ENCODE measurements at places on chromosomes 5 and 9.

- no peak for DNase-seq
These were observed 1.2 kb upstream of the GARIN3 start for GRCh38 chr5:157167214-157167621.

GRCh38 chr9:7935681-7936080, 136.1 kb upstream of the DMAC1 start:
- DNase-seq, result no peak

DNA sequence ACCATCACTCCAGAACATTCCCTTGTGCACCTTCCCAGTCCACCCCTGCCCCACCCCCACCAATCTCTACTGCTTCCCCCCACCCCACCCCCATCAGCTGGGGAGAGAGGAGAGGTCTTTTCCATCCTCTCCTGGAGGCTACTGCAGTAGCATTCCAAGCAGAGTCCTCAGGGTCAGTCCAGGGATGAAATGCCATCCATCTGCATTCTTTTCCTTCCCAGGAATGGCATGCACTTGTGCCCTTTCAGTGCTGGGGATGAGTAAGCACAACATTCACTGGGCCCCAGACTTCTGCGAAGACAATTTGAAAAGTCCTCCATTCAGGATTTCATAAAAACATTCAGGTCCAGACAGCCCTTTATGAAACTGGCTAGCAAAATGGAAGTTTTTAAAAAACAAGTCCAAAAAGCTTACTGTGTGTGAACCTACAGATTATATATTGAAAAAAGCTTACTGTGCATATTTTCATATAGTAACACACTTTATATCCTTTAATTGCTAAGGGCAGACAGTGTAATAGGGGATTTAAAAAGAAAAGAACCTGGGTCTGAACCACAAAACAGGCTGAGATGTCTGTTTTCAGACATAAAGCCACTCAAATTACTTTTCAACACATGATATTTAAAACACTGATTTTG, 50.0 kb upstream of the GOLPH3 start:
- no peak for DNase-seq

DNA sequence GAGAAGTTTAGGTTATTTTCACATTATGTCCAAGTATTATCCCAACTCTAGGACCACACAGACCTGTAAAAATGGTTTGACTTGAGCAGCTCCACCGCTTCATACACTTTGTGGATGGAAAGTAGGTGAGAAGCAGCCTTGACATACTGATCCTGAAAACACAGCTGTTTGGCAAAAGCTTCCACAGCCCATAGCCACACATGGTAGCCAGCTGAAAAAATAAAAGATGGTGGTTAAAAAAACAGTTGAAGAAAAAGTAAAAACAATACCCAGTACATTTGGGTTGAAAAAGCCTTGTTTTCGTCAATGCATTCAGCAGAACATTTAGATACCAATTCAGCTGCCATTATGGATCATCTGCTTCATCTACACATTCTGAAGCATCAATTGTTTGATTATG, 36.7 kb downstream of the GEMIN5 start:
- DNase-seq, result no peak

- no peak for DNase-seq
These were observed 9.8 kb downstream of the SLC12A2 start for GRCh38 chr5:128093368-128093767.

- no peak for DNase-seq
These were observed 50.0 kb downstream of the RGS3 start for GRCh38 chr9:113513536-113513935.

DNA sequence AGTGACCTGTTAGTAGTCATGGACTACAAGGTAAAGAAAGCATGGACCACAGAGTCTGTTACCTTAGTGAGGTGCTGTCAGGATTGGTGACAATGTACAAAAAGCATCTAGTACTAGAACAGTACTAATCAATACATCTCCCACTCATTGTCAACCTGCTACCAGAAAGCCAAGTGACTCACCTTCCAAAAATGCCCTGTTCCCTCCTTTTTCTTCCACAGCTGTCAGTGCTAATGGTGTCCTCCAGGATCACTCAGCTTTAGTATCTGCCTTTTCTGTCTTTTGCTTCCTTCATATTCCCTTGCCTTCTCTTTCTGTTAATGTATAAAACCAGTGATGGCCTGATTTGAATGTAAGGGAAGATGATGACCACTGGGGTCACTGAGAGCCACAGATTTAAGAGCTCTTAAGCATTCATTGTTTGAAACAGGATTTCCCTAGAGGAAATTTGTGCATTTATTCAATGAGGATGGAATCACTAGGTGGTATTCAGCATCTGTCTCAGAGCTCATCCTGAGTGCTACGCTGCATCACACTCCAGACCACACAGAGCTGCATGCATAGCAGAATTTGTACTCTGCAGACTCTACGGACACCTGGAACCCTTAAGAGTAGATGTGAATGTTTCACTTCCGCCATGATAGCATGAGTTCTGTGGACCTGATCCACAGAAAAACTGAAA, 71.0 kb downstream of the SV2C start:
- no peak for DNase-seq

DNA sequence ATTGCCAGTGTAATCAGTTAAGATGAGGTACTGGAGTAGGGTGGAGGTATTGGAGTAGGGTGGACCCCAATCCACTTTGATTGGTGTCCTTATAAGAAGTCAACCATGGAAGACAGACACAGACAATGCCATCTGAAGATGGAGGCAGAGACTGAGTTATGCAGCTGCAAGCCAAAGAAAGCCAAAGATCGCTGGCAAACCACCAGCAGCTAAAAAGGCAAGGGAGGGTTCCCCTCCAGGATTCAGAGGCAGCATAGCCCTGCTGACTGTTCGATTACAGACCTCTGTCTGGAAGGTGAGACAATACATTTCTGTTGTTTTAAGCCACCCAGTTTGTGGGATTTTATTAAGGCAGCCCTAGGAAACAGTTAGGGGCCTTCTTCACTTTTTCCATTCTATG, 30.5 kb upstream of the CKMT2 start:
- no peak for DNase-seq

DNA sequence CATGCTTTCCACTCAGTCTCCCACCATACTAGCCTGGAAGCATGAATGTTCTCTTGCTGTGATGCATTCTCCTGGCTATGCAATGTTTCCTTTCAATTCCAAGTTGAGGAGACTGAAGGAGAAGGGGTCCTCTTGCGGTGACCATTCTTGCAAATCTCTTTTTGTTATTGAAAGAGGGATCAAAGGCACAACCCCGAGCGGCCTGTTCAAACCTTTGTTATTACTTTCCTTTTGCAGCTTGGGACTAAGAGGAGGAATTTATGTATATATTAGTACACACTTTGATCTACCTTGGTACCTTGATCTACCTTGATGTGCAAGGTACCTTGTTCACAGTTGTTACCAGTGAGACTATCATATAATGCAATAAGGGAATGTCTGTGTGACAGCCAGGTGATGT, 147.3 kb downstream of the KCTD16 start:
- no peak for DNase-seq

DNA sequence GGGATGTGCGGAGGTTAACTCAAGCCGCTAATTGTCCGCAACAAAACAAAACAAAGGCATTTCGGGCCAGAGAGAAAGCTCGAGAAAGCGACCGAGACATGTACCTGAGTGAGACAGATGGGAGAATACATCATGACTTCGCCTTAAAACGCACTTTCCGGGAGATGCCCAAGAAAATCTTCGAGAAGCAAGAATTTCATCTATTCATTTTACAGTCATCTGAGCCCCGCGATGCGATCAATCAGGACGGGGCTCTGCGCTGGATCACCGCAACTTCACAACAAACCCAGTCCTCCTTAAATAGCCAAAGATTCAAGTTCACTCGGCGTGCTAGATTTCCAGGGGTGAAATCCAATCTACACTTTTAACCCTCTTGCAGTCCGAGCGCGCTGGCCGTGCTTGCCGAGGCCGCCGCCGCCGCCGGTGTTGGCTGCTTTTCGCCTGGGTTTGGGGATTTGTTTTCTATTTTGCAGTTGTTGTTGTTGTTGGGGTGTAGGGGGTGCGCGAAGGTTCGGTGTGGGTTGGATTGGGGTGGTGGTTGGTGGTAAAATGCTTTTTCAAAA, 482 bp downstream of the NFIB start:
- DNase-seq, result no peak

- peak; percentile 1 for DNase-seq
These were observed at the start of gene VLDLR for GRCh38 chr9:2621722-2622460. TSS of gene VLDLR (plus strand) at chr9:2621787. CDS start at chr9:2622190, 403 bp downstream.

DNA sequence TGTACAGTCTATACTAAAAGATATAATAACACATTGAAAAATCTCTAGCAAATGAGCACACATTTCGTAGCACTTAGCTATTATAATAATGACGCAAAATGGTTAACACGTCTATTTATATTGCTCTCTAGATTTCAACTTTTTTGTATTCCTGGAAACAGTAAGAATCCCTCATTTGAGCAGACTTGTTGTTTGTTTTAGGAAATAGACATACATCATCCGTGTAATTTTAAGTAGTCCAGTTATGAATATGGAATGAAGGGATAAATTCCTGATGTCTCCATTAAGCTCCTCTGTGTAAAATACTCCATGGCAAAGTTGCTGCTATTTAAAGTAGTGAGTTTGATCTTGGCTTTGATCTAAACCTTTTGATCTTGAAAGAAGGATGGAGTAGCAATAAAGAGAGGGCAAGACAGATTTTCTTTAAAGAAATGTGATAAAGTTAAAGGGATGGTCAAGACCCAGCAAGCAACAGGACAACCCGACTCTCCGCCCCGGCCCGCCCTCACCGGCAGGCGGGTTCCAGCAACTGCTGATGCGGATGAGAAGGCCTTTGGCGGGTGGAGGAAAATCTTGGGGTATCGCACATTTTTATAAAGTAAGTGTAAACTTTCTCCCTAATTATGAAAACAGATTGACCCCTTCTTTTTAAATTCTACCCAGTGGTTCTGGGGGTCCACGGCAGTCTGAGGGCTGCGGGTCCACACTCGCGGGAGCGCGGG, 277.4 kb downstream of the AOPEP start:
- no peak for DNase-seq

DNA sequence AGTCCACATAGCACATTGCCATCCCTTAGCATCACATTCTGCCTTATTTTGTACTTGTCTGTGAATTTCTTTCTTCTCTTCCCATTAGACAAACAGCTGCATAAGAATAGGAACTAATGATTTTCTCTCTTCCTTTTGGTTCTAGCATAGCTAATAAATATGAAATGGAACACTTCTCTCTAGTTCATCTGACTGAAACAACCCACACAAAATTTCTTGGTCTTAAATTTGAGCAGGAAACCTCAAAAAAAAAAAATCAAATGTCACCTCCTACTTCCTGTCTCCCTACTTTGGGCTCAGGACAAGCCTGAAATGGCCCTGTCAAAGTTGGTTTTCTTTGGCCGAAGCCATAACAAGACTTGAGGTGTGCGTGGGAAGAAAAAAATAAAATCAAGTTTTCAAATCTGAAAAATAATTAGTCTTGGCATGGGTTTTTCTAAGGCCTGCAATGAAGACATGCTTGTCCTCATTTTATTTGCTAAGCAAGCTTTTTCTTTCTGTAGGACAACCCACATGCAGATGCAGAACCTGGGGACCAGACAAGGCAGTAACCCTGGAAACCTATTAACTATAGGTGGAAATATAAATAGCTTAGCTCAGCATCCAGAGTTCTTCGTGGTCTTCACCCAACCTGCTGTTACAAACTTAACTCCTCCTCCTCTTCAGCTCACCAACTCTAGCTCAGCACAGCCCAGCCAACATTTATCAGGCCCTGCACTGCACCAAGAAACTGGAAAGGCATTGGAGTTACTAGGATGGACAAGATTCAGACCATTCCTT, 523.5 kb upstream of the KLF4 start:
- DNase-seq, result no peak

GRCh38 chr9:27339661-27340284, 42.8 kb upstream of the EQTN start:
- no peak for DNase-seq

DNA sequence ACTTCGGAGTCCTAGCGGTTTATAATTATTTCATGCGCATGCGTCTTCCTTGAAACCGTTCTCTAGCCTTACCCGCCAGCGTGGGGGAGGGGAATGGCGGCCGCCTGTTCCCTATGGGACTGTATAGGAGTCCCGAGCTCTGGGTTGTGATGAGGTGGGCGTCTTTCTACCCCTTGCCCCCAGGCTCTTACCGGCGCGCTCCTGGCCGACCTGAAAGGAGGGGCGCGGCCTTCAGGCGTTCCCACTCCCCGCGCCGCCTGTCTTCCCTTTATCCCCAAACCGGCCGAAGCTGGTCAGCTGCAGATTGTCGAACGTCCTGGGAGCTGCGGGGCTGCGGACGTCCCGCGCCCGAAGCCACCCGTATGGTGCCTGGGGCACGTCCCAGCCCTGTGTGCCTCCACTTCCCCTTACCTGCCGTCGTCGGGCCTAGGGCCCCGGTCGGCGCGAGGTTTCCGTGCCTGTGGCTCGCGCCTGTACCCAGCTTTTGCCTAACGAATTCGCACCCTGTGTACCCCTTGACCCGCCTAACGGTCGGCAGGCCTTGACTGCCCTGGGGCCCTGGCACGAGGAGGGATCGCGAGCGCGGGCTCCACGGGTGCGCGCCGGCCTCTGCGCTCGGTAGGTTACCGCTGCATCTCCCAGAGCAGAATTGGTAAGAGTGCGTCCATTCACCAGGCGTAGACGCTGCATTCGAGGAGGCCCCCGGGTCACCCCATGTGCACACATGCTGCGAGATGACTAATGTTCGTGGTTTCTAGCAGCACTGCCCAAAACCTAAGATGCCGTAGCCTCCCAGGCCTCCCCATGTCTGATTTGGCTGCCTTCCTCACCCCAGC, 653 bp upstream of the HNRNPH1 start:
- peak; percentile 30 for DNase-seq

DNA sequence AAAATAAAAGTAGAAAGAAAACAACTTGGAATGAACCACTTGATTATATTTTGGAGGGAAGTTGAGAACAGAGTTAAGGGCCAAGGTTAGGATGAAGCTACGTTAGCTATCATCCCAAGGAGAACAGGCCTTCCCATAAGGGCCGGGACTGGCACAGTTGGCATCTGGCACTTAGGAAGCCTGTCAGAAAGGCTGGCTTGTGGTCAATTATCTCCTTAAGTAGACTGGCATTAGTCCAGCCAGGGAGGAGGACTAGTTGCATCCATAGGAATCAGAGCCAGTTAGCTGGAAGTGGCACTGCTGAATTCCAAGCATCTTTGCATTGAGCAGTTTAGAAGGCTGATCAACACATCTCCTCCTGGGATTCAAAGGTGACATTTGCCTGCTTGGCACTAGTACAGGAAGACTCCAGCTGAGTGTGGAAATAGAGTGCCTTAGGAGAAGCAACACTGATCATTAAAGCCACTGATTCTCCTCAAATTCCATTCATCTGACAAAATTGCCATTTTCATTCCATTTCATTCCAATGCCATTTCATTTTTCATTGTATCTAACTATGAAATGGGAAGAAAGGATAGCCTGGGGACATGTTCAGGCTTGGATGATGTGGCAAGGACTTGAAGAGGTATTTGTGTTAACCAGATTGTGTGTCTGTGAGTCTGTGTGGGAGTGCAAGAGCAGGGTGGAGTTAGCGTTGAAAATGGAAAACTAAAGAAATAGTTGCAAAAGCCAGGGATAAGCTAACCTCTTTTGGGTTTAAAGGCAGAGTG, 5.5 kb downstream of the FOXB2 start:
- DNase-seq, result no peak

GRCh38 chr9:95204710-95205109, 112.8 kb downstream of the FANCC start:
- no peak for DNase-seq

Data from T-helper 9 cell (primary cell).